ENCODE measurements at places on chromosomes 7 and 10.

GRCh38 chr7:96728139-96728538 is 18.5 kb upstream of the SEM1 start:
- DNase-seq, result no peak

- no peak for DNase-seq
These were observed 106.7 kb downstream of the CYTH3 start for GRCh38 chr7:6165521-6166320.

GRCh38 chr10:113930482-113931057 is 76.1 kb downstream of the NHLRC2 start:
- DNase-seq, result no peak

- DNase-seq, result peak; percentile 82
These were observed 93.8 kb downstream of the PRTFDC1 start for GRCh38 chr10:24858288-24859270.

DNA sequence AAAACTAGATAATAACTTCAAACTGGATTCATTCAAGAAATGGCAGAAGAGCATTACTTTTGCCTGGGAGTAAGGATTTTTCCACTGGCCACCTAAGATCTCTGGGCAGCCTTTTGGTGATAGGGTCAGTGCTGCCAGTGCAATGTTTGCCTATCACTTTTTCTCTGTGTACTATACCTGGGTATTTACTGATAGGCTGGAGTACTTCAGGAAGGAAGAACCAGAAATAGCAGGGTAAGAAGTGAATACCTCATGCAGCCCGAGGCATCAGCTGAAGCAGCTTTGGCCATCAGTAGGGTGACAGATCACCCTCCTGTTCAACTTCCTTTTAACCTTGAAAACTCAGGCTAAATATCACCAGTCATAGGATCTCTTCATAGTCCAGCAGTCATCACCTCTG is 5.5 kb upstream of the PAPSS2 start:
- DNase-seq, result no peak

DNA sequence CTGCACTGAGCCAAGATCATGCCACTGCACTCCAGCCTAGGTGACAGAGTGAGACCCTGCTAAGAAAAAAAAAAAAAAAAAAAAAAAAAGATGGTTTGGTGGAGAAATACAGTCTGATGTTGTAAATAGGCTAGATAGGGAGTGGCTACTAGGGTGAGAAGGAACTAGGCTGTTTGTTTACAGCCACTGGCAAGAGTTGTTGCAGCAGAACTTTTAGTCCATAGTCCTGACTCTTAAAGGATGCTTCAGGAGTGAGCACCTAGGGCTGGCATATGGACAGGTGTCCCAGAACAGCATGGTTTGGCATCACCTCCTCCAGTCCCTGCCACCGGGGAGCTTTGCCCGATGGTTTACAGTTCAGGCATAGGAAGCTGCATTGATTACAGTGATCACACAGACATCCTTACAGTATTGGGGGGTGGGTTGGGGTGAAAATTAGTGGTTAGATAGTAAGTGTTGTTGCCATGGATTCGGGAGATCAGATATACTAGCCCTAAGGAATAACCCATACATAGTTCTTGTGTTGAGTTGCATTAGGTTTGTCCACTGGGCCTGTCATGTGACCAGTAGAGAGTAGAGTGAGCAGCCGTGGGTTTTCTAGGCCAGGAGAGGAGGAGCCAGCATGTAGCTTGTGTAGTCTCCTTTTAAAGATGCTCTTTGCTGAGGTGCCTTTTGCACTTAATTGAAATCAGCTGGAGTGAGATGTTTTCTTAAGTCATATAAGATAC is 35.9 kb downstream of the ZRANB1 start:
- no peak for DNase-seq

DNA sequence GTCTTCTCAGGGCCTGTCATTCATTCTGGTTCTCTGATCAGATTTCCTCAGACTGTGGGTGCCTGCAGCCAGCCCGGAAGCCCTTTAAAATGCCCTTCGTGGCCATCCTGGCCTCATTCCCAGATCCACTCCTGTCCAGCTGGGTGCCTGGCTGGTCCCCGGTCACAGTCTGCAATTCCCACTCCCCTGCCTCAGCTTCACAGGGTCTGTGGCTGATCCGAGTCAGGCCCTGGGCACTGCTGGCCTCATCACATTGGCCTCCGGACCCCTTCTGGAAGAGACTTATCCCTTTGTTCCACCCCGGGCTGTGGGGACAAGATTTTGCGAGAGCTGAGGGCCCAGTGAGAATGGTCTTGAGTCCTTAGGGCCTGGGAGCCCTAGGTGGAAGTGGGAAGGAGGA is 12.1 kb downstream of the DOCK1 start:
- DNase-seq, result no peak

GRCh38 chr10:16182144-16182543 is 254.7 kb upstream of the PTER start:
- no peak for DNase-seq

- DNase-seq, result peak; percentile 50
These were observed 20.5 kb downstream of the STRA8 start for GRCh38 chr7:135253851-135254771.

DNA sequence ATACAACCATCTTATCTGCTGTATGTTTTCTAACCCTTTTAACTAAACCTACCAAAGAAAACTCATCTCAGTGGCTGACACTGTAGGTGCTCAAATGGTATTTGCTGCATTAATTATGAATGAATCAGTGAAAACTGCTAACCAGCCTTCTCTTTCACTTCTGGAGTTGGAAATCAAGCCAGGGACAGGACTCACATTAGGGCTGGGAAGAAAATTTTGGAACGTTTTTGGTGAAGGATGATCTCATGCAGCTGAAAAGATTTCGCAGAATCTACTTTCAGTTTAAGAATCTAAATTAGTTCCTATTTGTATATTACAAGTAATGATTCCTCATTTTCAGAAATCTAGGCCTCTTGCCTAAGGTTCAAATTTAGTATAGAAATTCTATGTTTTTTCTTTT is 12.9 kb downstream of the MTPN start:
- no peak for DNase-seq

DNA sequence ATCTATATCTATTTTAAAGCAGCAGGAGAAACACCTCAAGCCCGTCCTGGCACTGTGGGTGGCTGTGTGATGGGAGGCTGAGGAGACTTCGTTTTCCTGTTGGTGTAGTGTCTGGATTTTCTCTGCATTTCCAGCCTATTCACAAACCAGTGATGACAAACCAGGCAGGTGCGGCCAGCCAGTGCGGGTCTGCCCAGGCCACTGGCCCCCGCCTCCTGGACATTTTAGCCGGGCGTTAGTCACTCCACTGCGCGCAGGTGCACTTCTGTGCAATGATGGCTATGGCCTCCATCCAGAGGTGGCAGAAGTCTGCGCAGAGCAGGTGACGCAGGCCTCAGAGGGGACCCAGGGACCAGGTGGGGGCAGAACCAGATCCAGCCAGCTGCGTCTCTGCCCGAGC is 64.9 kb upstream of the PITRM1 start:
- no peak for DNase-seq

- no peak for DNase-seq
These were observed 159.6 kb upstream of the PRKCQ start for GRCh38 chr10:6739530-6740174.

DNA sequence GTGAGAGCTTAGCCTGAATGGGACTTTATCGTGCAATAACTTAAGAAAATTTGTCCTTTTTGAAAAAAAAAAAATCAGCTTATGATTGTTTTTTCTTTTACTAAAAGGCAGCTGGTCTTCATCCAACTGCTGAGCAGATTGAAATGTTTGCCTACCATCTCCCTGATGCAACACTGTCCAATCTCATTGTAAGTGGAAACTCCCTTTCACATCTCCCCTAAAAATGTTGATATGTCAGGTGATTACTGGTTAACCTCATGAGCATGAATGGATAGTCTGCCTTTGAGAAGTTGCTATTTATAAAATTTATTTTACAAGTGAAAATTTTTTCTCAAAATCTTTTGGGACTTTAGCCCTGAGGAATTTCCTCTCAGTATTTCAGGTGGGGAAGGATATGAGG is 17.8 kb upstream of the HKDC1 start:
- no peak for DNase-seq

GRCh38 chr7:141649865-141650634 is 51.9 kb downstream of the DENND11 start:
- peak; percentile 81 for DNase-seq

GRCh38 chr10:96369890-96370583 is 11.2 kb upstream of the OPALIN start:
- DNase-seq, result no peak

GRCh38 chr10:19209319-19209718 is 160.7 kb downstream of the MALRD1 start:
- no peak for DNase-seq

DNA sequence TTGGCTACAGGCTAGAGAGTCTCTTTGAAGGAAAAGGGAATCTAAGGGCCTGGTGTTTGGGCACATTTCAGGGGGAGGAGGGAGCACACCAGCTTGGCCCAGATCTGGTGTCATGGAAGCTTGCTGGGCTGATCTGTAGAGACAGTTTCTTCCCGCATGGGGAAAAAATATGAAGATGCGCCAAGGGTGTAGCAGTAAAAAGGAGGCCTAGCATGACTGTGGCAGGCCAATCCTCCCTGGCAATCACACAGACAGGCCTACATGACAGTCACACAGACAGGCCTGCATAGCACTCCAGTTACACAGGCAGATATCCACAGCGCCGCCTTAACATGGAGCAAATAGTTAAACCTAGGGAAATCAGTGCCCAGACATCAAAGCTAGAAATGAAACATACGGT is 123.6 kb upstream of the KIF5B start:
- DNase-seq, result no peak

- no peak for DNase-seq
These were observed 45.2 kb downstream of the DNAJB9 start for GRCh38 chr7:108614896-108615295.

GRCh38 chr10:51878695-51879094 is 179.3 kb upstream of the CSTF2T start:
- no peak for DNase-seq

- no peak for DNase-seq
These were observed 11.8 kb upstream of the ACSL5 start for GRCh38 chr10:112361951-112362751.

GRCh38 chr10:132611026-132611910 is 73.7 kb downstream of the INPP5A start:
- no peak for DNase-seq

- no peak for DNase-seq
These were observed 149.5 kb upstream of the SMIM30 start for GRCh38 chr7:113267885-113268284.

DNA sequence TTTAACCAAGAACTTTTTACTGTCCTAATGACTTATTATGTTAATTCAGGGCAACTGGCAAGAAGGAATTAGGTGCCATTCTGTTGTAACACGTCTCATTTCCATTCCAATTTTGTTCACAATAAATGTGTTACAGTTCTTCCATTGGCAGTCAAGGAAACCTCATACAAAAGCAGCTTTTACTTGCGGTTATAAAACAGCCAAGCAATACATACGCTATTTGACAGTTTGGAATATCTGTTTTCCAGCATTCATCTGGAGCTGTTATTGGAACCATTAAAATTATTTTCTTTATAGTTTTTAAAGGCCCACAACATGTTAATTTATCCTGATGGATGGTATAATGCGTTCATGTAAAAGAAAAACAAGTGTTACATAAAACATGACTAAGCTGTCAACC is 33.3 kb downstream of the MTERF1 start:
- DNase-seq, result no peak

DNA sequence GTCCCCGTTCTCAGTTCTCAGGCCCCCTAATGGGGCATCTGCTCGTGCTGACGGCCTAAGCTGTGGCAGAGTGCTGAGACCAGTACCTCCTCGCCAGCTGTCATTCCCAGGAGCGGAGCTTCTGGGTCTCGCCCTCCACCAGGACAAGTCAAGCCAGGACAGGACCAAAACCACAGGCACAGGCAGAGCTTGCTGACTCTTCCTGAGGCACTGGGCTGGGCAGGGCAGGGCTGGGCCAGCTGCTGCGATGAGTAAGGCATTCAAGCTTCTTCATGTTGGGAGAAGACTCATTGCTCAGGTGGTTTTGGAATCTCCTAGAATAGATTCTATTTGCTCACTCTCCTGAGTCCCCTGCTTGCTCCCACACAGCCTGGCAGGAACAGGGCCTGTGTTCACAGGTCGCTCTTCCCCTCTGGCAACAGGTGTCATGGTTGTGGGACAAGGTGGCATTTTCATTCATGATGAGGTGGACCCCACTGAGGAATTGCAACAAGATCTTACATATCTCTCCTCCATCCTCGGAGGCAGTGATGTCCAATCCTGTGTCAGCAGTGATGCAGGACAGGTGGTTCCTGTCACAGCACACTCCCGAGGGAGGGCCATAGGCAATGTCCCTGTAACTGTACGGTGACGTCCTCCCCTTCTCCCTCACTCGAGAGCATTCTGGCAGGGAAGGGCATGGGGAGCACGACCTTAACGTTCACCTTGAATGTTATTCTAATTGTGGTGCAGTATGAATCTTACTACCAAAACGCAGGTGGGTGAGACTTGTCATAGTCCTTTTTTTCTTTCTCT is 17.0 kb upstream of the SH3PXD2A start:
- DNase-seq, result no peak

GRCh38 chr7:37070471-37070870 is 346.2 kb upstream of the AOAH start:
- no peak for DNase-seq

DNA sequence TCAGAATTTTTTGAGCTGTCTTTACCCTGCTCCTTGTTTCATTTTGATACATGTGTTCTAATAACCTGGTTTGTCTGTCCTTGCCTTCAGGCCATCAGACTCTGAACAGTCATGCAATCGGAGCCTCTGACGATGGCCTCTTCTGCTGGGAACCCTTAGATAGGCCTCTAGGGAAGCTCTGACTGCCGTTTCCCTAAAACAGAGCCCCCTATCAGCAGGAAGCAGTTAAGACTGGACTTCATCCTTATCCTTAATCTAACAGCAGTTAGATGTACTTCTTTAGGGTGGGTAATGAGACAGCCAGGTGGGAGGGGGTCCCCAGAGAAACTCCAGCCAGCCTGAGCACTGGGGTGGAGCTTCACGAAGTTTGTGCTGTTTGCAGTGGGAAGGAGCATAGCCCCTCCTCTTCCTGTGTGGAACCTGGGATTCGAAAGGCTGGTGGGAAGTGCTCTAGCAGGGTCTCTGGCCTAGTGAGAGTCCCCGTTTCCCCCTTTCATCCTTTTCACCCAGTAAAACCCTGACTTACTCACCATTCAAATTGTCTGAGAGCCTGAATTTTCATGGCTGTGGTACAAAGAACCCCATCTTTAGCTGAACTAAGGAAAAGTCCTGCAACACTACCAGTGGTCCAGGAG is 28.4 kb upstream of the SORCS3 start:
- DNase-seq, result no peak

All from NCI-H345 (cell line).